Activated T-helper 17 cell treated with anti-CD3 and anti-CD28 coated beads, Interleukin-2, amount 50 U/mL, for 72 hours (primary cell): ENCODE measurements at places on chromosomes 3 and 15.

GRCh38 chr15:40957581-40958051 lies 4.3 kb downstream of the CHAC1 start:
- ATAC-seq: no peak

DNA sequence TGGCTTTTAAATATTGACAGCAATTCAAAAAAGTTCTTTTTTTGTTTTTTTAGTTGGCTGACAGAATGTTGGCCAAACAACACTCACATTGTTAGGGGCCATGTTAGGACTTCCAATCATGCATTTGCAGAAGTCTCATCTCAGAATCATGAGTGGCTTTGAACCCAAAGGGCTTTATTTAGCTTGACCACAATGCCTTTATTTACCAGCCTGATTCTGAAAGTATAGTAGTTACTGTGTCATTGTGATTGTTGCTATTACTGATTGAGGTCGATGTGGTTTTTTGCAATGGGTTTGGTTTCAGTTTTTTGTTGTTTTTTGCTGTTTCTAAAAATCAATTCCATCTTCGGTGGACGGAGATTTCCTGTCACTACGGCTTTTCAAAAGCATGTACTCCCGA lies 7.2 kb downstream of the GLDN start:
- ATAC-seq: no peak

GRCh38 chr15:45631776-45632175 lies 3.1 kb upstream of the SQOR start:
- ATAC-seq: no peak

- no peak for ATAC-seq
Observed at GRCh38 chr3:175535351-175535750, 676.2 kb downstream of the NAALADL2 start.

DNA sequence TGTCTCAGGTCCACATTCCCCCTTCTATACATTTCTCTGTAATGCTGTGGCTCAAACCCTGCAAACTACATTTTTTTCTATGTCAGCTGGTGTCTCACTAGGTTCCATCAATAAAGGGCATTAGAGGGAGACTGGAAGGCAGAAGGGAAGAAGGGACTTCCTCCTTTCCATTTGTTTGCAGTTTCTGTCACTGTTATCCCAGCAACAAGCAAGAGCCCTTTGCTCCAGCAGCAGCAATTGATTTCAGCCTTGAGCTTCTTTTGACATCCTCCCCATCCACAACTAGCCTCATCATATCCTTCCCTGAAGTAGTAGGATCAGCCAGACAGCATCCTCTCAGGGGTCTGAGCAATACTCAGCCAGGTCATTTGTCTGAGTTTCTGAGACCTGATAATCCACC lies 5.3 kb upstream of the NCK1 start:
- ATAC-seq: no peak

DNA sequence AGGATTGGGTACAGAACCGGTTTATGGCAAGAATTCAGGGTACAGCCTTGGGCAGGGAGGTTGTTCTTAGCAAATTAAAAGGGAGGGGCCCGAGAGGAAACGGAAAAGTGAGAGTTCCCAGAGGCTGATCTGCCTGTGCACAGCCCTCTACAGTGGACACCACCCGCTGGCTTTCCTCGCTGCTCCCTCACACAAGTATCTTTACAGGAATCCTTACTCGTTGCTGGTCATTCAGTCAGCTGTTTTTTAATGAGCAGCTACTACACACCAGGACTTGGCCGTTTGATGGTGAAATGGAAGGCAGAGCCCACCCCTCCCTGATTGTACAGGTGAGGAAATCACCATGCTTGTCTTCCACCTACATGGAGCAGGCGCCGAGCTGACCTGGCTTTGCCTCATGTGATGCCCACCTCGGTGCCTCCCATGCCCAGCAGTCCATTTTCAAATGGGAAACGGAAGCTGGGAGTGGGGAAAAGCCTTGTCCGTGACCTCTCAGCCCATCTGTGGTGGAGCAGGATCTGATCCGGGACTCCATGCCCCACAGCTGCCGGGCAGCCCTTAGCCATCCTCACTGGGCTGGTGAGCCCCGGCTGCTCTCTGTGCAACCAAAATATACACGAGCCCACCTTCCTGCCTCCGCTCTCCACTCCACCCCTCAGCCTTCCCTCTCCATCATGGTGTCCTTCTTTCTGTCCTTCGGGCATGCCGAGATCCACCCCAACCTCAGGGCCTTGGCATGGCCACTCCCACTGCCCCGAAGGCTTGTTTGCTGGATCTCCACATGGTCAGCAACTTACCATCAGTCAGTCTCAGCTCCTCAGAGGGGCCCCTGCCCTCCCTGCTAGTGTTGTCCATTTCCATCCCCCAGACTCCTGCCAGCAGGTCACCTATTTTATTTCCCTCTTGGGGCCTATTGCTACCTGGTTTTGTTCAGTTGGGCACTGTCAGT lies 33.3 kb upstream of the FGD5 start:
- no peak for ATAC-seq

DNA sequence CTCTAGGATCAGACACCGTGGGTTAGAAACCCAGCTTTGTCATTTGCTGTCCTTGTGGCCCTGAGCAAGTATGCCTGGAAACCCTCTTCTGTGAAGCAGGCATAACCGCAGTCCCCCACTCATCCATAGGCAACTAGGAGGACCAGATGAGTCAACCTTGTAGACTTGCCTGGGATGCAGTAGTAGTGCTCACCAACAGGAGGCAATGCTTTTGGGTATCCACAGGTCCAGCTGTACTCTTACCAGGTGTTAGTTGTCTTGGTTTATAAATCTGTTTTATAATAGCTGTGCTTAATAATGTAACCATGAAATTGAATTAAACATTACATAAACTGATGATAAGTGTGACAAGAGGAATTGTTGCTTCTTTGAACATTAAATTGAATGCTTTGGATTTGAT lies 389.3 kb downstream of the IL20RB start:
- no peak for ATAC-seq

GRCh38 chr15:57283774-57284503 lies 92.4 kb upstream of the CGNL1 start:
- no peak for ATAC-seq

- ATAC-seq: no peak
Observed at GRCh38 chr15:100123611-100124010, 218.2 kb downstream of the ADAMTS17 start.

DNA sequence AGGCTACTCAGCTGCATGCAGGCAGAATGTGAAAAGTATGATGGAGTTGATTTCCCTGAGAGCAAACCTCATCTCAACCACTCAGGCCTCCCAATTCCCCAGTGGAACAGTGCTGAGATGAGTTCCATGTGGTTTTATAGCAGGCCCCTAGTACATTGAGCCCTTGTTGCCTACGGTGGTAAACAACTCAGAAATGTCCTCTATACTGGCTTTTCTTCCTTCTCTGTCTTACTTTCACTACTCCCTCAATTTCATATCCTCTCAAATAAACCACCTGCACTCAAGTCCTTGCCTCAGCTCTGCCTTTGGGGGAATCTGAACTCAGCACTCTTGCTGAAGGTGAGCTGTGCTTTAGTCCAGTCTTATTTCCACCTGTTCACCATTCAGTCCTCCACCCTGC lies 399.9 kb downstream of the PDCD6IP start:
- ATAC-seq: no peak

DNA sequence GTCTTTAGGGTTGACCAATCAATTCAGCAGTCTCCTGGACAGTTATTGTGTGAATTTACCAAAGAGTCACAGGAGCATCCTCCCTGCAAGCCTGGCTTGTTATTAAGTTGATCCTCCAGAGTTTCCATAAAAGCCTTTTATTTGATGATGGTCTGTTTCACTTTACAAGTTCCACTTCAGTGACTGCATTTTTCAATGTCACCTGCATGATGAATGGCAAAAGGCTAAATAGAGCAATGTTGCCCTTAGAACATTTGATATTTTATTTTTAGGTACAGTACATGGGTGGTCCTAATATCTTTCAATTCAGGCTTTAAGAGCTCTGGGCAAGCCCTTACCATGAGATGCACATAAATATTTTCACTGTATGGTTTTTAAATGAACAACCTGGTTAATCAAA lies 22.6 kb downstream of the GUCA1C start:
- no peak for ATAC-seq

DNA sequence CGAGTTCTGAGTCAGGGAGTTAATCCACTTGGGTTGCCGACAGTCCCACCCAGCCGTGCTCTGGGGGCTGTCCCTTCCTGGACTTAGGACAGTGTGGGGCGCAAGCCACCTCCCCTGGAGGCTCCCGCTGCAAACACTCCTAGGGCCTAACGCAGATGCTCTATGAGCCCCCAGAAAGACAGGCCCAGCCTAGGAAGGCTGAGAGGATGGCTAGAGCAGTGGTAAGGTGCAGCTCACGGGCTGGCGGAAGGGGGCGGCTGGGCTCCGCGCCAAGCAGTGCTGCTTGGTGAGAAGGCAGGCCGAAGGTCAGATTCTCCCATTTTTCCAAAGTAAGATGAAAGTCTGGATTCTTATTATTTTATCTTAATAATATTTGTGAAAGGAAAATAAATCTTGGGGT lies 84.6 kb upstream of the ALDH1L1 start:
- ATAC-seq: no peak

- ATAC-seq: peak; percentile 45
Observed at GRCh38 chr3:50170689-50171088, 15.6 kb downstream of the SEMA3F start.

GRCh38 chr3:194688946-194689345 lies 3.3 kb downstream of the FAM43A start:
- ATAC-seq: no peak

DNA sequence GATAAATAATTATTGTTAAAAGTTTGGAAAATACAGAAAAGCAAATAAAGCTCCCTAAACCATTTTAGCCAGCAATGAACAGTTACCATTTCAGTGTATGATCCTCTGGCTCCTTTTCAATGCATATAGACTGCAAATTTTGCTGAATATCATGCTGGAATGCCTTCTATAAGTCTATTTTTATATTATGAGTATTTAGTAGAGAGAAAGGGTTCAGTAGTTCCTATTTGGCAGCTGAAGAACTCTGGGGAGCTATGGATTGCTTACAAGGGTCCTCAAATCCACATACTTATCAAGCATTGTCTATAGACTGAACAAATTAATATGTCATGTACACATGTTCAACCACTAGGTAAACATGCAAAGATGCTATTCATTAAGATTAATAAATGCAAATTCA lies 46.1 kb downstream of the LRRC3B start:
- no peak for ATAC-seq

- peak; percentile 99 for ATAC-seq
Observed at GRCh38 chr15:41957021-41957897, 15.1 kb downstream of the EHD4 start.

DNA sequence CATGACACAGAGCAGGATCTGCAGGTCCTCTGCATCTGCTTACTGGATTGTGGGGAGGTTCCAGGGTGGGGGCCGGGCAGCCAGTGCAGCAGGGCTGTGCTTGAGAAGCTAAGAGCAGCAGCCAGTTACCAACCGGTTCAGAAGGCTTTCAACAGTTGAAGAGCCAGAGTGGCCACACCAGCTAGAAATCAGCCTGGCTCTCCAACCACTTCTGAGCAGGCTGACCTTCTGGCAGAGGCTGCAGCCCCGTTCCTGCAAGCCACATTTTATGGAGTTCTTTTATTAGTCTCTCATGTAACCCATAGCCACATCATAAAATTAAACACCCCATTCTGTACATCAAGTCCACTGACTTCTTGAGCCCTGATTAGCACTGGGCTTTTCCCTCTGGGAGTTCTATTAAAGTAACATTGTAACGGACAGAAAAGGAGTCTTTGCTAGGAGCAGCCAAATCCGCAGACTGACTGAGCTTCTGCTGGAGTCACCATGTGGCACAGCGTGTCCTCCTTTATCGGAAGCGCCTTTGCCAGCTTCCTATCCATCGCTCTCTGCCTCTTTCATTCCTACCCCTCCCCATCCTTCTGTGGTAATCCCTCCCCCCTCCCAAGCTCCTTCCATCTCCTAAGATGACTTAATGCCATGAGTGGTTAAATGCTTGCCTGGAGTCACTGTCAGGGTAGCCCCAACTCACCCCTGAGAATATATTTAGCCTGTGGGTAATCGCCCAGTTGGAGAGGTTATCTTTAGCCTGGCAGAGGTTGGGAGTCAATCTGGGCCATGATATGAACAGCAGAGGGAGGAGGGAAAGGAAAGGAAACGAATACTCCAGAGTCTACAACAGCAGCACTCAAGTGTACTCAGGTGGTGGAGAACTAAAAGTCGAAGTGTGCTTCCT lies 138.5 kb upstream of the HES1 start:
- ATAC-seq: no peak

DNA sequence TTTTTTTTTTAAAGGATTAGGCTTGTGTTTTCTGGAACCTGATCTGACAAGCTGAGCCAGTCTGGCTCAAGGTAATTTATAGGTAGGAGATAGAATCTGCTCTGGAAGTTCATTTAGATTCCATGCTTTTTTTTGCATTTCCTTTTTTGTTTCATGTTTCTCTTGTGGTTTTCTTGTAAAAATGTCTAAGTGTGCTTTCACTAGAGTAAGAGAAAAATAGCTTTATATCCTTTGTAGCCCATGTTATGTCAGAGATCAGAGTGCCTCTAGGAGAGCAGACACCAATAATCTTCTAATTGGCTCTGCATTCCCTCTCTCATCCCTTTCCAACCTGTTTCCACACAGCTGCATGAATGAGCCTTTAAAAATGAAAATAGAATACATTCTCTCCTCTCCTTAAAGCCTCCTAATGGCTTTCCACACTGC lies 389.8 kb upstream of the KCNMB2 start:
- ATAC-seq: no peak

DNA sequence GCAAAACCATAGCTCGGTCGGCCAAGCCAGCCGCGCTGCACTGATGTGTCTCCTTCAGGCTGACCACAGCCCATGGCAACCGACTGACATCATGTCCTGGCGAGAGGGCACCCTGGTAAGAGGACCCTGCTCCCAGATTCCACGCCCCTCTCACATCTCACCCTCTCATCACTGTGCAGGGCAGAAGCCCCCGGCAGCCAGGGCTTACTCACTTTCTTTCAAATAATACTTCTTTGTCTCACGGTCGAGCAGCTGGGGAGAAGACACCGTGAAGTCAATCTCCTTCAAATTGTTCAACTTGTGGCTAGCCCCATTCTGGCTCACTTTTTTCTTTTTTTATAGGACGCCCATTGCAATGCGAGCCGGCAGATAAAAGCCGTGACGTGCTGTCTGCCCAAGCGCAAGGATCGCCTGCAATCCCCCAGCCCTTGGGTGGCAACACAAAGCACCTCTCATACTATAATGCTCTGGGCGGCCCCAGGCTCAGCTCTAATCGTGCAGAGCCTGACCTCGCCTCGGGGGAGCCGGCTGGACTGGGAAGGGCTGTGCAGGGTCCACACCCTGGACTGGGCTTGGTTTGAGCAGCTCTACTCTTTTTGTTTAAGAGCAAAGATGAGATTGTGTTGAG lies 33.6 kb downstream of the VGLL4 start:
- no peak for ATAC-seq

DNA sequence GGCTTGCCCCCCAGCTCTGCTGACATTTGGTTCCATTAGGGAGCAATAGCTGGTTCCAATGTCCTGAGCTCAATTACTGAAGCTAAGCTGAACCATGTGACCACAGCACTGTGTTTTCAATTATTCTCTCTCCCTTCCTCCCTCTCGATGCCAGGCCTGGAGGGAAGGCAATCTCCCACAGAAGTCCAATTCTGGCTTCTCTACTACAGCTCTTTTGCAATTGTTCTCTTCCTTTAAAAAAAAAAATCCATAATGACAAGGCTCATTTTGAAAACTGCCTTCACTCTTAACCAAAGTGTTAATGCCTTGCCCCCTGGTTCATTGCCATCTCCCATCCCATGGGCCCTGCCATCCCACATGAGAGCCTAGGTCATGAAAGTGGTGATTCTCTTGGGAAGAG lies 24.8 kb downstream of the IL16 start:
- ATAC-seq: no peak

GRCh38 chr3:112315791-112316190 lies 17.2 kb upstream of the CD200 start:
- ATAC-seq: no peak

GRCh38 chr3:158111861-158112260 lies 2.0 kb downstream of the RSRC1 start:
- no peak for ATAC-seq
